ENCODE measurements at places on chromosomes 16 and 17. TPM values are rescaled to one million over a fixed set of nuclear protein-coding genes. Genes with fewer than 3 reads are reported as not detected.

DNA sequence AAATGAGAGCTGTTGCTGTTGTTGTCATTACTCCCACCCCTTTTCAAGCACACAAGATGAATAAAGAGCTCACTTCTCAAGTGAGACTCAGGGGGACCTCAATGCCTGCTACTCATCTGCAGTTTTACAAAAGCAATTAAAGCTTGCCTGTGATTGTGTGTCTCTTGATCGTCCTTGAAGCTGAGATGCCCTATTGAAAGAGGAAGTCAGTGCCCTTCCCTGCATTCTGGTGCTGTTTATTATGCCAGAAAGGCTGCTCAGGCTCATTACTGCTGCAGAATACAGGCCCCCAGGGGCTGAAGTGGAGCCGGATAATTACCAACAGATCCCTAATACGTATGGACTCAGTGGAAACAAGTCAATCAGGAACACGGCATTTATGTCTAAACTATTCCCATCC lies 147.2 kb downstream of the HS3ST2 start:
- peaks cover 34% of the 10 kb centered on the region for H3K36me3 ChIP-seq
- H3K27ac ChIP-seq: no peak overlapping the region
- H3K4me3 ChIP-seq: no peak overlapping the region
- peaks cover 25% of the 10 kb centered on the region for H3K27me3 ChIP-seq
- DNase-seq: no peak

DNA sequence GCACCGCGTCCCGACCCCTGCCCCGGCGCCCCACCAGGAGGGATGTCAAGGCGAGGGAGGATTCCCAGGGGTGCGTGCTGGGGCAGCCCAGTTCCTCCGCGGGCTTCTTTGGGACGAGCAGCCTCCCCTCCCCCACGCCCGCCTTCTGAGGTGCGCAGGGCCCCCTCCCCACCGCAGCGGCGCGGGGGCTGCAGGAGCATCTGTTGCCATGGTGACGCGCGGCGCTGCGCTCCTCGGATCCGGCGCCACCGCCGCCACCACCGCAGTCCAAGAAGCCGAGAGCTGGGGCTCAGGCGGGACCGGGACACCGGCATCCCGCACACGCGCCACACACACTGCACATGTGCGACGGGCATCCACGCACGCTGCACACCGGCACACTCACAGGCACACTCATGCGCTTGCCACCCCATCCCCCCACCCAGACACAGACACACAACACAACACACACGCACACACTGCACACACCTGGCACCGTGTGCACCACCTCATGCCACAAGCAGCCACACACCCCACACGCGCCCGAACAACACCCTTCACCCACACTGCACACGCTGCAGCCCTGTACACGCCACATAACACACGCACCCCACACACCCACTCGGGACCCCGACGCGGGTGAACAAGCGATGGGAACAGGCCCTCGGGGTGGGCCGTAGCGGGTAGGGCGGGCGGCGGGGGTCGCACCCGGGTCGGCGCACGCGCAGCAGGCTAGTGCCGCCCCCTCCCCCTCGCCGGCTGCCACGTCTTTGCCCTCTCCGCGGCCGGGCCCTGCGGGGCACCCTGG lies 17.0 kb downstream of the ENPP7 start:
- peak; percentile 61 for DNase-seq
- H3K4me1 ChIP-seq: peaks cover 15% of the 10 kb centered on the region
- no peaks in the 10 kb centered on the region for H3K36me3 ChIP-seq
- peak overlapping the region; percentile 75 for H3K4me3 ChIP-seq
- H3K27ac ChIP-seq: no peak overlapping the region
- peaks cover 81% of the 10 kb centered on the region for H3K27me3 ChIP-seq

GRCh38 chr17:14739656-14740431 lies 439.0 kb downstream of the HS3ST3B1 start:
- DNase-seq: no peak
- no peak overlapping the region for H3K4me3 ChIP-seq

- no peaks in the 10 kb centered on the region for H3K4me1 ChIP-seq
- peaks cover 14% of the 10 kb centered on the region for H3K27me3 ChIP-seq
- DNase-seq: no peak
- H3K4me3 ChIP-seq: no peak overlapping the region
Measured at GRCh38 chr16:35733278-35733965, 2274.0 kb downstream of the TP53TG3F start.

- no peaks in the 10 kb centered on the region for H3K36me3 ChIP-seq
- H3K4me3 ChIP-seq: no peak overlapping the region
- peaks cover 32% of the 10 kb centered on the region for H3K4me1 ChIP-seq
- peak; percentile 23 for DNase-seq
- H3K27me3 ChIP-seq: no peaks in the 10 kb centered on the region
- no peak overlapping the region for H3K27ac ChIP-seq
Measured at GRCh38 chr17:9956474-9957131, 51.5 kb upstream of the RCVRN start.

GRCh38 chr17:45277216-45277849 lies 15.4 kb upstream of the SPATA32 start:
- H3K36me3 ChIP-seq: no peaks in the 10 kb centered on the region
- no peak overlapping the region for H3K4me3 ChIP-seq
- H3K27ac ChIP-seq: no peak overlapping the region
- peaks cover 12% of the 10 kb centered on the region for H3K4me1 ChIP-seq

DNA sequence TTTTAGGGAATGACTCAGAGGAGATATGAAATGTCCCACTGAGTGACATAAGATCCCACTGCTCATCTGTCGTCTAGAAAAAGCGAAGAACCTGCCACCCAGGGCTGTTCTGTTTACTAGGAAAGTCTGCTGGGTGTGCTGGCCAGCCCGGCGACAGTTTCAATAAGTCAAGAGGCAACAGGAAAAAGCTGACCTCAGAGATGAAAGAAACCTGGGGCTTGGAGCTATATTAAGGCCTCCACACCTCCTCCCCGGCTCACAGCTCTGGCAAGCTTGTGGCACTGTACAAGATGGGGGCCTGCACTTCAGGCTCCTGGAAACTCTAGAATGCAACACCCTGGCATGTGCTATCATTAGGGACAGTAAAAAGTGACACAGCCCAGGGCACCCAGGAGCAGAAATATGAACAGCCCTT lies 10.6 kb downstream of the ZFHX3 start:
- peak overlapping the region; percentile 71 for H3K4me3 ChIP-seq
- DNase-seq: no peak
- H3K27ac ChIP-seq: peak overlapping the region; percentile 51
- peaks cover 8% of the 10 kb centered on the region for H3K36me3 ChIP-seq
- H3K27me3 ChIP-seq: peaks cover 100% of the 10 kb centered on the region

- H3K36me3 ChIP-seq: no peaks in the 10 kb centered on the region
- no peak overlapping the region for H3K27ac ChIP-seq
- peak; percentile 19 for DNase-seq
Measured at GRCh38 chr16:55671206-55671973, 15.6 kb downstream of the SLC6A2 start.

GRCh38 chr17:17711641-17712162 lies 30.4 kb downstream of the RAI1 start:
- H3K4me3 ChIP-seq: no peak overlapping the region
- peaks cover 74% of the 10 kb centered on the region for H3K27me3 ChIP-seq
- no peaks in the 10 kb centered on the region for H3K36me3 ChIP-seq

DNA sequence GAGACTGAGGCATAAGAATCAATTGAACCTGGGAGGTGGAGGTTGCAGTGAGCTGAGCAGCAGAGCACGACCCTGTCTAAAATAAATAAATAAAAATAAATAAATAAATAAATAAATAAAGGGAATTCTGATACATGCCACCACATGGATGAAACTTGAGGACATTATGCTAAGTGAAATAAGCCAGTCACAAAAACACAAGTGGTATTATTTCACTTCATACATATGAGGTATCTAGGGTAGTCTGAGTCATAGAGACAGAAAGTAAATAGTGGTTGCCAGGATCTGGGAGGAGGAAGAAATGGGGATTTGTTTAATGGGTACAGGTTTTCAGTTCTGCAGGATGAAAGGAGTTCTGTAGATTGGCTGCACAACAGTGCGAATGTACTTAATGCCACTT lies 16.3 kb downstream of the PIPOX start:
- H3K27me3 ChIP-seq: no peaks in the 10 kb centered on the region
- DNase-seq: no peak
- H3K27ac ChIP-seq: no peak overlapping the region
- no peak overlapping the region for H3K4me3 ChIP-seq

DNA sequence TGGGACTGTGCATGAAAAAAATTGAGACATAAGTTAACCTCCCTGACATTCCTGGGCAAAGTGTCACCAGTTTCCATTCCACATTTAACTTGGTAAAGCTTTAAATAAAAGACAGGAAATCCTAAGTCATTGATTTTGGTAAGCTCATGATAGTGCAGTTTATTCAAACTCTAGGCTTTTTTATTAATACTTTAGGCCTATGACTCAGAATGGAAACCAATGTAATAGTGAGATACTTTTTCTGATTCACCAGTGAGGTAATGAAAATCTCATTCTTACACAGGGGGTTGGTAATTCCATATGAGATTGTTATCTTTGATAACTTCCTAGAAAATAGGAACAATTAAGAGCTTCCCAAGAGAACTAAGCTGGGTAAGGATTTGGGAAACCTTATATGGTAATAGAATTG lies 91.1 kb downstream of the NLK start:
- H3K4me1 ChIP-seq: no peaks in the 10 kb centered on the region
- no peak overlapping the region for H3K4me3 ChIP-seq
- H3K36me3 ChIP-seq: peaks cover 24% of the 10 kb centered on the region
- H3K27me3 ChIP-seq: no peaks in the 10 kb centered on the region

GRCh38 chr17:57459286-57459915 lies 203.1 kb downstream of the MSI2 start:
- H3K27me3 ChIP-seq: no peaks in the 10 kb centered on the region
- DNase-seq: no peak

GRCh38 chr16:23840310-23840709 lies 4.5 kb downstream of the PRKCB start:
- no peak overlapping the region for H3K27ac ChIP-seq
- peaks cover 23% of the 10 kb centered on the region for H3K4me1 ChIP-seq
- H3K27me3 ChIP-seq: peaks cover 66% of the 10 kb centered on the region
- no peaks in the 10 kb centered on the region for H3K36me3 ChIP-seq
- no peak overlapping the region for H3K4me3 ChIP-seq
- DNase-seq: no peak

DNA sequence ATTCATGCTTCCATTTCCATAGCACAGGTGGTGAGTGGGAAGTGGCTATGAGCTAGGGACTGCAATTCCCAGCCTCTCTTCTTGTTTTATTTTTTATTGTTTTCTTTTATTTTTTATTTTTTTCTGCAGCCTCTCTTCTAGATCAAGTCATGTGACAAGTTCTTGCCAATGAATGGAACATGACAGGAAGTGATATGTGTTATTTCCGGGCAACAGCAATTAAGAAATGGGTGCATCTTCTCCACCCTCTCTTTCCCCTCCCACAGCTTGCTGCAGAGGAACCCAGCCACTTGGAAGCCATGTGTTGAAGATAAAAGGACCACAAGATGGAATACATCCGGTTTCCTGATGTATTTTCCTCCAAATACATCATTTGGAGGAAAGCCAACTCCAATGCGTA lies 23.6 kb downstream of the IRX5 start:
- no peaks in the 10 kb centered on the region for H3K36me3 ChIP-seq
- peaks cover 12% of the 10 kb centered on the region for H3K4me1 ChIP-seq
- DNase-seq: no peak
- no peak overlapping the region for H3K4me3 ChIP-seq
- peaks cover 22% of the 10 kb centered on the region for H3K27me3 ChIP-seq

GRCh38 chr16:73846356-73846755 lies 450.3 kb upstream of the PSMD7 start:
- H3K36me3 ChIP-seq: no peaks in the 10 kb centered on the region
- no peak overlapping the region for H3K27ac ChIP-seq
- H3K27me3 ChIP-seq: no peaks in the 10 kb centered on the region
- H3K4me1 ChIP-seq: peaks cover 14% of the 10 kb centered on the region
- no peak overlapping the region for H3K4me3 ChIP-seq
- peak; percentile 52 for DNase-seq

DNA sequence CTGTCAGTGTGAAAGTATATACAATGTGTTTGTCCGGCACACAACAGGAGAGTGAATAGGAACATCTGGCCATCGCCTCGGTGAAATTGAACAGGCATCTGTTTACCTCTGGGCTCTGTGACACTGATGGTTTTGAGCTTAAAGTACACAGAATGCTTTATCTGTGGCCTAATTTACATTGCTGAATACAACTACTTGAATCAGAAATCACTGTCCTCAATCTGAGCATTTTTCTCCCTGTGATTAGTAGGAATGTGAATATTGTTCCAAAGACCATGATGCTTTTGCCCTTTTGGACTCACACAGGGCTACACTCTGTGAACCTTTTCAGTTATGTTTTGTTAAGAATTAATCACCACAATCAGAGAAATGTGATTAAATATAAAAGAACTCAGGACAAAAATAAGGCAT lies 323.0 kb upstream of the TBX2 start:
- H3K27ac ChIP-seq: no peak overlapping the region
- H3K27me3 ChIP-seq: no peaks in the 10 kb centered on the region
- H3K4me1 ChIP-seq: peaks cover 8% of the 10 kb centered on the region
- DNase-seq: no peak

- H3K4me3 ChIP-seq: no peak overlapping the region
- no peaks in the 10 kb centered on the region for H3K4me1 ChIP-seq
- peaks cover 44% of the 10 kb centered on the region for H3K36me3 ChIP-seq
- no peak for DNase-seq
Measured at GRCh38 chr17:10907370-10907769, 69.5 kb upstream of the PIRT start.

GRCh38 chr17:8022360-8023003 lies 16.4 kb upstream of the ALOX15B start:
- DNase-seq: no peak
- H3K27ac ChIP-seq: no peak overlapping the region
- peaks cover 3% of the 10 kb centered on the region for H3K27me3 ChIP-seq
- no peaks in the 10 kb centered on the region for H3K36me3 ChIP-seq
- H3K4me3 ChIP-seq: no peak overlapping the region

DNA sequence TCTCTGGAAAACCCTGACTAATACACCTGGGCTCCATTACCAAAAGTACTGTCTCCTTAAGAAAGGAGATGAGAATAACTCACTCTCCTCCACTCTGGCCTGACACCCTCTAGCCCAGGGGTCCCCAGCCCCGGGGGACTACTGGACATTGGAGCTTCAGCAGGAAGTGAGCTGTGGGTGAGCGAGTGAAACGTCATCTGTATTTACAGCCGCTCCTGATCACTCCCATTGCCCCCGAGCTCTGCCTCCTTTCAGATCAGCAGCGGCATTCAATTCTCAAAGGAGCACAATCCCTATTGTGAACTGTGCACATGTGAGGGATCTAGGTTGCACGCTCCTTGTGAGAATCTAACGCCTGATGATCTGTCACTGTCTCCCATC lies 126.3 kb upstream of the TNRC6C start:
- no peak for DNase-seq
- H3K4me1 ChIP-seq: peaks cover 60% of the 10 kb centered on the region
- H3K36me3 ChIP-seq: no peaks in the 10 kb centered on the region
- H3K27me3 ChIP-seq: no peaks in the 10 kb centered on the region
- H3K4me3 ChIP-seq: no peak overlapping the region

GRCh38 chr16:84594725-84595038 lies 23.2 kb downstream of the COTL1 start:
- DNase-seq: peak; percentile 35
- H3K4me3 ChIP-seq: no peak overlapping the region
- peaks cover 20% of the 10 kb centered on the region for H3K36me3 ChIP-seq
- H3K4me1 ChIP-seq: peaks cover 48% of the 10 kb centered on the region

GRCh38 chr16:88681084-88681680 lies 5.1 kb downstream of the SNAI3 start:
- peak; percentile 79 for DNase-seq
- no peak overlapping the region for H3K4me3 ChIP-seq
- H3K27me3 ChIP-seq: no peaks in the 10 kb centered on the region
- peaks cover 2% of the 10 kb centered on the region for H3K36me3 ChIP-seq
- peaks cover 9% of the 10 kb centered on the region for H3K4me1 ChIP-seq
- peak overlapping the region; percentile 45 for H3K27ac ChIP-seq

CRYM gene
- total RNA-seq: 12.7 TPM

PRSS8 gene
- 78.8 TPM for total RNA-seq

LDHD gene
- 12.6 TPM for total RNA-seq

BAIAP3 gene
- total RNA-seq: 16.5 TPM

TP53TG3F gene
- total RNA-seq: not detected

GID4 gene
- 16.0 TPM for total RNA-seq

SIRT7 gene
- 20.9 TPM for total RNA-seq

ZNF597 gene
- total RNA-seq: 1.3 TPM

SLC35G6 gene
- 0.18 TPM for total RNA-seq
